ENCODE measurements at places on chromosomes 13 and 19.

DNA sequence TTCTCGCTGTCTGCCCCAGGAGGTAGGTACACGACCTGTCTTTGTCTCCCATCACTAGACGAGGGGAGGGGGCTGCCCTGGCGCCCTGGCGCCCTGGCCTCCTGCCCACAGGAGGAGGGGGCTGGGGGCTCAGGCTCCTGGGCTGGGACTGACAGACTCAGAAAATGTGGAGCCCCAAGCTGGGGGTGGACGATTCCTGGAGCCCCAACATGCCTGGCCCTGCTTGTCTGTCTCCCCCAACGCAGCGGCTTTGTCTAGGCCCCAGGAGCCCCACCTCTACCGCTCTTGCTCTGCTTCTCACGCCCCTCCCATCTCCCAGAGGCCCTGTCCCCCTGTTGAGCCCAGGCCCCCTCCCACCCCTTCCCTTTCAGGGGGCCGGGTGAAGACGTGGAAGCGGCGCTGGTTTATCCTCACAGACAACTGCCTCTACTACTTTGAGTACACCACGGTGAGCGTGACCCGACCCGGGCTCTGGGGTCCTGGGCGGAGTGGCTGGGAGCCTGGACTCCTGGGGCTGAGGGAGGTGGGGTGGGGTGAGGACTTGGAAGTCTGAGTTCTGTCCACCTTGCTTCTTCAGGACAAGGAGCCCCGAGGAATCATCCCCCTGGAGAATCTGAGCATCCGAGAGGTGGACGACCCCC, 8.6 kb downstream of the CYTH2 start:
- no peak for DNase-seq

- peak; percentile 80 for DNase-seq
Observed at GRCh38 chr19:55353803-55354697, 469 bp downstream of the COX6B2 start.

DNA sequence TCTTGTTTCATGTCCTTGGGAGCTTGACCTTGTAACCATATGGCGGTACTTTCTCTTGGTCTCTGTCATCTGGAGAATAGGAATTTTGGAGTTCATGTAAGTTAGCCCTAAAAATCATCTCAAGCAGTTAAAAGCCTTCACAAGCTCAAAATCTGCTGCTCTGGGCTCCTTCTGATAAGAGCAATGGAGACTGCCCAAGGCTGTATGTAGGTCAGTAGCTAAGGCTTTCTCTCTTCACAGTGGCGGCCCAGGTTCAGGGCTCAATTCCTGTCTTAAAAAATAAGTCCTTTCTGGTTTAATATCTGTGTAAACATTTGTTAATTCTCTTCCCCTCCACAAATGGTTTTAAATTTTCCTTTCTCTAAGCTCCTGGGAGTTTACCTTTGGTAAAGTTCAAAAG, 45.3 kb upstream of the ANKRD10 start:
- DNase-seq = no peak

DNA sequence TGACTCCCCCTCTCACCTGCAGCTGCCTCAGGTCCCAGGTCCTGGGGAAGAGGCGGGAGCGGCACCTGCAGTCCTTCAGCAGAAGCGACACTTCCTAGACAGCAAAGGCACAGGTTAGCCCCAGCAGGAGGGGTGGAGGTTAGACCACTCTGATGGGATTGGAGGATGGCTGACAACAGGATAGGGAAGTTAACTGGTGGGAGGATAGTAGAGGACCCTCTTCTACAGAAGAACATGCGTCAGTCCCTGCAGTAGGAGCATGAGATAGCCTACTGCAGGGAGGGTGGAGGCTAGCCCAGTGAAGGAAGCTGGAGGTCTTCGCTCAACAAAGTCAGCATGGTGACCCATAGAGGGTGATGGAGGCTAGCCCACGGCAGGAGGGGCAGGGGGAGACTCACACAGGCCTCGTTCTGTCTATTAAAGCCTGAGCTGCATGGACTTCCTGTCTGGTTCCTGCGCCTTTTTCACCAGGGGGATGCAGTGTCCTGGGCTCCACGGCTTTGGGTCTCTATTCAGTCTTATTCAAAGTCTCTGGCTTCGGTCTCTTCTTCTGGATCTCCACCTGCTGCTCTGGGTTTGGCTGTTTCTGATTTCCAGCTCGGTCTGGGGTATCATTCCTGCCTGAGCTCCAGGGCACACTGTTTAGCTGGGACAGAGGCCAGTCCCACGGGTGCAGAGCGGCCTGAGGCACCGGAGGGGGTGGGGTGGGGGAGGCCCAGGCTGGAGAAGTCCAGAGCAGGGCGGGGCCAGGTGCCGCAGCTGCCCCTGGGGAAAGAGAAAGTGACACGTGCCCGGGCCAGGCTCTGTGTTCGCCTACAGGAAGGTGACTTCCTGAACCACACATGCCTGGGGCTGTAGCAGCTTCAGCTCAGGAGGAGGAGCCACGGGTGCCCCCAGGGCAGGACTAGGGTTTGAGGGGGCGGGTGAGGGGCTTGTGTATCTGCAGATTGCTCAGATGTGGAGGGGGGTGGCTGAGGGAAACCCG, 7.3 kb downstream of the IFNL3 start:
- peak; percentile 43 for DNase-seq

- no peak for DNase-seq
Observed at GRCh38 chr13:106008540-106008939, 526.9 kb downstream of the EFNB2 start.

All from CD4-positive, alpha-beta T cell treated with Interleukin-12 subunit alpha and Interleukin-12 subunit beta, for 1 hour (primary cell).